ENCODE measurements at places on chromosomes 3 and 15. TPM values are rescaled to one million over a fixed set of nuclear protein-coding genes. Genes with fewer than 3 reads are reported as not detected.

GPR62 gene
- under 0.01 TPM for total RNA-seq

PCBP4 gene
- 30.8 TPM for total RNA-seq

SCAMP5 gene
- 10.8 TPM for total RNA-seq

ANKRD28 gene
- total RNA-seq: 153 TPM

CLDN18 gene
- total RNA-seq: not detected

FYTTD1 gene
- total RNA-seq: 44.1 TPM

EDC3 gene
- 14.1 TPM for total RNA-seq

Data from vein endothelial cell (primary cell).